ENCODE measurements at places on chromosomes 2 and 18.

DNA sequence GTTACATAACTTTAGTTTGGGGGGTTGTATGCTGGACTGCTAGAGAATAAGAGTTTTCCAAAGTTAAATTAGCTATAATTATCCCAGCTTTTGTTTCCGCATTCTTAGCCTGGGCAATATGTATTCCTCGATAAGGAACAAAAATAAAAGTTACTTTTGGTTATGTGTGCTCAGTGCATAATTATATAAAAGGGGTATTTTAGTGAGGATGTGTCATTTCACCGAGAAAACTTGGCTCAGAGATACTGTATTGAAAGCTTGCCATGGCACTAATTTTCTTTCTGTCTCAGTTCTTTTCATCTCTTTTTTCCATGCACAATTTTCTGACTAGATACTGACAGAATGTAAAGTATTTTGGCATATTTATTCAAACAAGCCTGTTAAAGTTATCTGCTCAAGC, 28.2 kb downstream of the ARHGAP15 start:
- no peak for DNase-seq

GRCh38 chr2:84041506-84041905, 417.6 kb downstream of the SUCLG1 start:
- no peak for DNase-seq

GRCh38 chr2:203451011-203451410, 84.1 kb downstream of the RAPH1 start:
- DNase-seq = no peak

DNA sequence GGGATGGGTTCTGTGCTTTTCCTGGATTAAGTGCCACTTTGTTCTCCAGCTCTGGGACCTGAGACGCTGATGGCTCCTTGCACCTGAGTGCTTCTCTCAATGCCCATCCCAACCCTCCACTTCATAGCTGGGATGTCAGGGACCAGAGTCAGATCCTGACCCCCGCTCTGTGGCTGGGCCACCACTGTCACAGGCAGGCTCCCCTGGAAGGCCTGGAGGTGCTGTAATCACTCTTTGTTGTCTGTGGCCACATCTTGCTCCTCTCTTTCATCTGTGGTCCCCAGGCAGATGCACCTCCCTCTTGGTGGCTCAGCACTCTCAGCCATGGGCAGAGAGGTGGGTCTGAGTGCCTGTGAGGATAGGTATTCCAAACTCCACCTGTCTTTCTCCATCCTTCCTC, 62.4 kb downstream of the CAPN13 start:
- DNase-seq = no peak

- no peak for DNase-seq
These were observed 87.3 kb upstream of the LDLRAD4 start for GRCh38 chr18:13131283-13131682.

- DNase-seq = no peak
These were observed at the start of gene LYPD6B for GRCh38 chr2:149038442-149039212. Gene LYPD6B, plus strand, starts transcription at chr2:149038699. Its CDS starts 92,250 bp downstream, at chr2:149130949.

- DNase-seq = no peak
These were observed 19.6 kb upstream of the FTCDNL1 start for GRCh38 chr2:199870581-199870980.

DNA sequence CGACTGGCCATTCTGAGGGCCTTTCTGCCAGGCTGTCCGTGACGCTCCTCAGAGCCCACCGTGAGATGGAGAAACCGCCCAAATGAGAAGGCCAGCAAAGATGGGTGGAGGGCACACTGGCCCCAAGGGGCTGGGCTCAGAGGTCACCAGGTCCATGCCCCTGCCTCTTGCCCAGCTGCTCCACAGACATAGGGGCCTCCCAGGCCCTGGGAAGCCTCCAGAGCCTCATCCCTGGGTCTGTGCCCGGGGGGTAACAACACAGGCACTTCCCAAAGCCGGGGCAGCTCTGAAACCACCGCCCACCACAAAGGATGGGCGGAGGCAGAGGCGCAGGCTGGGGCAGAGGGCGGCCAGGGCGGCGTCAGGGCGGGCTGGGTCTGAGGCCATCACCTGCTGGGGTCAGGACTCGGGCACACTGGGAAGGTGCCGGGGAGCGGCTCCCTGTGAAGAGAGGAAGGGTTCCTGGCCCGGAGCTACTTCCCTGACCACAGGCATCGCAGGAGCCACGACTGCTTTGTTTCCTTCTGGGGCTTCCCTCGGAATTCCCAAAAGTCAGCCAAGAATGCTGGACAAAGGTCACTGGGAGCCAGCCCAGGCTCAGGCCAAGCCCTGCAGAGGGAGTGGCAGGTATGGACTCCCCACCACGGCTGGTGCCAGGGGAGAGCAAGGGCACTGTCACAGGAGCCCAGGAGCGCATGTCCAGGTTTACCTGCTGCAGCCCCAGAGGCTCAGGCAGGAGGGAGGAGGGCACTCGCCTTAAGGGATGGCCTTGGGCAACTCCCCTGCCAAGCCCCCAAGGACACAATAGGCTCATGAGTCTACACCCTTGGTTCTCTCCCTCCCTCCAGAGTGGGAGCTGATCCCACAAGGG, 9.4 kb downstream of the CYP26B1 start:
- no peak for DNase-seq

Measured in NCI-H1694 (cell line).